ENCODE measurements at places on chromosomes 16 and 17.

DNA sequence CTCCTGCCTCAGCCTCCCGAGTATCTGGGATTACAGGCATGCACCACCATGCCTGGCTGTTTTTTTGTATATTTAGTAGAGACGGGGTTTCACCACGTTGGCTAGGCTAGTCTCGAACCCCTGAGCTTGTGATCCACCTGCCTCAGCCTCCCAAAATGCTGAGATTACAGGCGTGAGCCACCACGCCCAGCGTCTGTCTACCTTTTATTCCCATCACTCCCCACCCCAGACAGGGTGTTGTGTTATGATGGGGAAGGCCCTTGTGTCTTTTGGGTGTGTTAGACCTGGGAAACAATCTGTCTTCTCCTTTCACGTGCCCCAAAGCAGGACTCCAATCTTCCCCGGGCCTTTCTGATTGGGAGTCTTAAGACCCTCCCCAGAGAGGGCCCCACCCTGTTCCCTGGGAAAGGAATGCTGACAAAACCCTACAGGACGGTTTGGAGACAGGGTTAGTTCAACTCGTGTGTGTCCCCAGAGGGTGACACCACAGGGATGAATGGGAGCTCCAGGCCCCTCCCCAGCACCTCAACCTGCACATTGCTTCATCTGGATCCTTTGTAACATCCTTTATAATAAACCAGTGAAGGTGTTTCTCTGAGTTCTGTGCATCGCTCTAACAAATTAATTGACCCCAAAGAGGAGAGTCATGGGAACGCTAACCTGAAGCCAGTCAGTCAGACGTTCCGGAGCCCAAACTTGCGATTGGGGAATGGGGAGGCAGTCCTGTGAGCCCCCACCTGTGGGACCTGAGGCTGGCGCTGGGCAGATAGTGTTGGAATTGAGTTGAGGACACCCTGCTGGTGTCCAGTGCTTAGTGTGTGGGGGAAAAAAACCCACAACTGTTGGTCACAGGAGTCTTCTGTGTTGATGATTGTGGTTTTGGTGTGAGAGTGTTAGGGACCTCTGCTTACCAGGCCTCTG is 3.2 kb upstream of the ELOB start:
- H3K27ac ChIP-seq: no peak overlapping the region
- no peak for DNase-seq
- H3K4me3 ChIP-seq: no peak overlapping the region
- H3K4me1 ChIP-seq: peaks cover 20% of the 10 kb centered on the region

- H3K27me3 ChIP-seq: peaks cover 18% of the 10 kb centered on the region
- DNase-seq: no peak
- no peaks in the 10 kb centered on the region for H3K4me1 ChIP-seq
- no peak overlapping the region for H3K27ac ChIP-seq
- no peaks in the 10 kb centered on the region for H3K36me3 ChIP-seq
- no peak overlapping the region for H3K4me3 ChIP-seq
Observed at GRCh38 chr16:66911112-66911511, 7.6 kb downstream of the CDH16 start.

DNA sequence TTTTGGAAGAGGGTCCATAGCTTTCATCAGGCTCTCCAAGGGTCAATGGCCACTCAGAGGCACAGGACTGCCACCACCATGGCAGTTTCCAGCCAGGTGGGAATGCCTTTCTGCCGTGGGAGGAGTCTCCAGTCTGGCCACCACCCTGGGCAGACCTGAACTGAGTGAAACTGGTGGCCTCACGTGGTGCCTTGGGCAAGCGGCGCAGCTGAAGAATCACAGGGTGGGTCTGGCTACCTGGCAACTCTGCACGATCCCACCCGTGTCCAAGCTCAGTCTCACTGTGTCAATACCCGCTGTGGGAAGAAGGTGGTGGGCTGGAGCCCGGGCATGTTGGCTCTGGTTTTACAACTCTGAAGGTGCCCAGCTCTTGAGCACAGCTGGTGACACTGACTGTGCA is 31.8 kb downstream of the VAC14 start:
- no peak for DNase-seq
- peak overlapping the region; percentile 42 for H3K27ac ChIP-seq
- peaks cover 2% of the 10 kb centered on the region for H3K27me3 ChIP-seq
- peaks cover 17% of the 10 kb centered on the region for H3K36me3 ChIP-seq
- no peak overlapping the region for H3K4me3 ChIP-seq

DNA sequence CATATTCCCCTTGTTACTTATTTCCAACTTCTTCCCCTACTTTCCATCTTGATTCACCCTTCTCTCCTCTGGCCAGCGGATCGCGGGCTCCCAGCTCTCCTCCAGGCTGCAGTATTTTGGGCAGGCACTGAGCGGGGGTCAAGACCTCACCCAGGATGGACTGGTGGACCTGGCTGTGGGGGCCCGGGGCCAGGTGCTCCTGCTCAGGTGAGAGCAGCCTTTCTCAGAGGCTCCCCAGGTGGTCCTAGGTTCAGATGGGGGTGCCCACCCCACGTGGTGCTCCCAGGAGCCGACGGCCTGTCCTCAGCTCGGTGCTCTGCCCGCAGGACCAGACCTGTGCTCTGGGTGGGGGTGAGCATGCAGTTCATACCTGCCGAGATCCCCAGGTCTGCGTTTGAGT is 16.0 kb downstream of the ITGAX start:
- H3K27me3 ChIP-seq: peaks cover 47% of the 10 kb centered on the region
- no peak for DNase-seq
- no peaks in the 10 kb centered on the region for H3K4me1 ChIP-seq
- no peak overlapping the region for H3K27ac ChIP-seq
- H3K36me3 ChIP-seq: no peaks in the 10 kb centered on the region

DNA sequence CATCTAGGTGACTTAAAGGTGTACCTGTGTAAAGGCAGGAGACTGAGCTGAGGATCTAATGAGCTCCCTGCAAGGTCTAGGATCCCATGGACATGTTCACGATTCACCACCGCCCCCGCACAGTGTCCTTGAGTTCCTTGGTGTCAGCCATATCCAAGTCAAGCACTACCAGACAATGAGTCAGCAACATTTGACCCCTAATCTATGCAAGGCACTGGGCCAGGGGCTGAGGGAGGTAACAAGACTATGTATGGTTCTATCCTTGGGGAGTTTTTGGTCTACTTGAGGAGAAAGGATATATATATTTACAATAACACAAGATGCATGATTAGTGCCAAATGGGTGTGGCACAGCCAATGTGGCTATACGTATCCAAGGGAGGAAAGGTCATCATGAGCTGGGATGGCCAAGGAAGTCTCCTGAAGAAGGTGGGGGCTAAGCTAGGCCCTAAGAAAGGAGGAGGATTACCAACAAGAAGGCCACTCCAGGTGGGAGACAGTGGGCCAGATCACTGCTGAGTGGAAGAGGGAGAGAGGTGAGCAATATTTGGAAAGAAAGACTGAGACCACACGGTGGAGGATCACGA is 35.0 kb downstream of the ITGB3 start:
- DNase-seq: no peak
- peaks cover 10% of the 10 kb centered on the region for H3K36me3 ChIP-seq
- H3K27me3 ChIP-seq: peaks cover 2% of the 10 kb centered on the region
- no peak overlapping the region for H3K4me3 ChIP-seq
- H3K27ac ChIP-seq: no peak overlapping the region

DNA sequence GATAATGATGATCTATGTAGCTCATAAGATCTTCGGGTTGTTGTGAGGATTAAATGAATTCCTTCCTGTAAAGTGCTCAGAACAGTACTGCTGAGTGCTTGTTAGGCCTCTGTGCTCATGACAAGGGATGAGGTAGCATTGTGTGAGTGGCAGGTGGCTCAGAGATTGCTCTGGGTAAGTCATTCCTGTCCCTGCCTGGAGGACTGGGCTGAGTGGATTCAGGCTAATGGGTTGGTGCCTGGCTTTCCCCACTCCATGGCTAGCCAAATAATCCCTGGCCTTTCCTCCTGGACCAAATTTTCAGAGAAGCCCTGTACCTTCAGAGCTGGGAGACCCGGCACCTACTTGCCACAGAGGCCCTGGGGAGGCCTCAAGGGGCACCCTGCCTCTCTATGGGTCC is 1.3 kb upstream of the CCDC92B start:
- H3K36me3 ChIP-seq: no peaks in the 10 kb centered on the region
- no peaks in the 10 kb centered on the region for H3K4me1 ChIP-seq
- no peak for DNase-seq
- H3K27ac ChIP-seq: no peak overlapping the region

DNA sequence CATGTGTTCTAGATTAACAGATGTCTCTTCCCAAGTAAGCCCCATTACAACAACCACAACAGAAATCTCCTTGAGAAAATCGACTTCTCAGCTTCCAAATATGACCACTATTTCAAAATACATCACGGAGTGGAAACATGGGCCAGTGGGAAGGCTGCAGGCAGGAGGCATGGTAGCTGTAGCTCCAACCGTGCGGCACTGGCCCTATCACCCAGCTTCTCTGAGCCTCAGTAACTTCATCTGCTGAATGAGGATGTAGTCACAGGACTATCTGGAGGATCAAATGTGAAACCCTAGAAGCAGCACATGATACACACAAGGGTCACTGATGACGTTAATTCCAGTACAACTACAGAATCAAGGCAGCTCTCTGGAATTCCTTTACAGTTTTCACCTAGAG is 112.2 kb downstream of the VPS53 start:
- peak; percentile 71 for DNase-seq
- H3K27ac ChIP-seq: peak overlapping the region; percentile 93
- peak overlapping the region; percentile 63 for H3K4me3 ChIP-seq
- peaks cover 38% of the 10 kb centered on the region for H3K36me3 ChIP-seq

- H3K4me1 ChIP-seq: peaks cover 44% of the 10 kb centered on the region
- no peak for DNase-seq
- H3K4me3 ChIP-seq: peak overlapping the region; percentile 97
- peak overlapping the region; percentile 78 for H3K27ac ChIP-seq
- peaks cover 5% of the 10 kb centered on the region for H3K36me3 ChIP-seq
- H3K27me3 ChIP-seq: no peaks in the 10 kb centered on the region
Observed at GRCh38 chr17:16215965-16216316, 607 bp upstream of the NCOR1 start.

DNA sequence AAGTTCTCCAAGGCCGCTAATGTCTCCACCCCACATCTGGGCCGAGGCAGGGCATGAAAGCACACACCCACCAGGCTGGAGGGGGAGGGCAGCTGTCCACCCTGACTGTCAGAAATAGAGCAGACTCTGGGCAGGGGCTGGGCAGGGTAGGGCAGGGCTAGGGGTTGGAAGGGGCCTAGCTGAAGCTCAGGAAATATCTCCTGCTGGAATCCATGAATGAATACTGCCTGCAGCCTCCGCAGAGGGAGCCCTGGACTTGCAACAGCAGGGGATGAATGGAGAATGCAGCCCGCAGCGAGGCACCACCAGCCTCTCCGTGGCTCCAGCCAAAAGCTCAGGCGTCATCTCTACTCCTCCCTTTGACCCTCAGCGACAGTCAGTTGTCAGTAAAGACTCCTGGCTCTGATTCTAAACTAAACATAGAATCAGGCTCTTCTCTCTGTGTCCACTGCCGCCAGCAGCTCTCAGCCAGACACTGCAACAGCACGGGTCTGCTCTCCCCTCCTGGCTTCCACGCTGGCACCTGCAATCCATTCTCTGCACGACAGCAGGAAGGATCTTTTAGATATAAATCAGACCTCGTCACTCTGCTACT is 23.9 kb upstream of the NGFR start:
- H3K4me1 ChIP-seq: no peaks in the 10 kb centered on the region
- no peak for DNase-seq
- peaks cover 67% of the 10 kb centered on the region for H3K27me3 ChIP-seq
- H3K27ac ChIP-seq: no peak overlapping the region

DNA sequence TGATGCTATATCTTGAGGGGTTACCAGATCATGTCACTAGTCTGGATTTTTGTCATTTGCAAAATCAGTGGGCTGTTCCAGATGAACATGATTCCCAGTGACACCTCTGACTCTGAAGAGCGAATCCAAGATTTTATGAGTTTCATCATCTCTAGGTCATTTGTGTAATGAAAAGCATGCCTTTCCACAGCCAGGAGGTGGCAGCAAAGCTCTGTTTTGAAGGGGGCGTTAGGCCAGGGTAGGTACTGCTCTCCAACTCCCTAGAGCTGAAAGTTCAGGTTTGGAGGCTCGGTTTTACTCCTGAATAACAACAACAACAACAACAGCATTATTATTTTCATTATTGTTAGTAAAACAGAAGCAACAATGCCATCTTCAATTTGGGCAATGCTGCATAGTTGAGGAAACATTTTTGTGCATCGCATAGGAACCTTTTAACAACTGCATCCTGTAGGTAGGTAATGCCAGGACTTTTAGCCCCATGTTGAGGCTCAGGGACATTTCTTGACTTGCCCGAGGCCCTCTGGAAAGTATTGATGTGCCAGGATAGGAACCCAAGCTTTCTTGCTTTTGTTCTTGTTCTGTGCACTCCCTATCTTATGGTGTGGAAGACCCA is 77.0 kb downstream of the MYH13 start:
- H3K27ac ChIP-seq: no peak overlapping the region
- peak; percentile 60 for DNase-seq
- no peaks in the 10 kb centered on the region for H3K36me3 ChIP-seq
- H3K4me1 ChIP-seq: peaks cover 15% of the 10 kb centered on the region

- peaks cover 2% of the 10 kb centered on the region for H3K27me3 ChIP-seq
- H3K36me3 ChIP-seq: peaks cover 5% of the 10 kb centered on the region
- peak; percentile 78 for DNase-seq
- peak overlapping the region; percentile 61 for H3K4me3 ChIP-seq
Observed at GRCh38 chr17:63675607-63676546, 24.0 kb downstream of the LIMD2 start.

- peaks cover 21% of the 10 kb centered on the region for H3K4me1 ChIP-seq
- H3K27ac ChIP-seq: no peak overlapping the region
- DNase-seq: peak; percentile 21
- peaks cover 1% of the 10 kb centered on the region for H3K27me3 ChIP-seq
- peaks cover 4% of the 10 kb centered on the region for H3K36me3 ChIP-seq
Observed at GRCh38 chr16:9134739-9135138, 43.3 kb downstream of the HAPSTR1 start.

DNA sequence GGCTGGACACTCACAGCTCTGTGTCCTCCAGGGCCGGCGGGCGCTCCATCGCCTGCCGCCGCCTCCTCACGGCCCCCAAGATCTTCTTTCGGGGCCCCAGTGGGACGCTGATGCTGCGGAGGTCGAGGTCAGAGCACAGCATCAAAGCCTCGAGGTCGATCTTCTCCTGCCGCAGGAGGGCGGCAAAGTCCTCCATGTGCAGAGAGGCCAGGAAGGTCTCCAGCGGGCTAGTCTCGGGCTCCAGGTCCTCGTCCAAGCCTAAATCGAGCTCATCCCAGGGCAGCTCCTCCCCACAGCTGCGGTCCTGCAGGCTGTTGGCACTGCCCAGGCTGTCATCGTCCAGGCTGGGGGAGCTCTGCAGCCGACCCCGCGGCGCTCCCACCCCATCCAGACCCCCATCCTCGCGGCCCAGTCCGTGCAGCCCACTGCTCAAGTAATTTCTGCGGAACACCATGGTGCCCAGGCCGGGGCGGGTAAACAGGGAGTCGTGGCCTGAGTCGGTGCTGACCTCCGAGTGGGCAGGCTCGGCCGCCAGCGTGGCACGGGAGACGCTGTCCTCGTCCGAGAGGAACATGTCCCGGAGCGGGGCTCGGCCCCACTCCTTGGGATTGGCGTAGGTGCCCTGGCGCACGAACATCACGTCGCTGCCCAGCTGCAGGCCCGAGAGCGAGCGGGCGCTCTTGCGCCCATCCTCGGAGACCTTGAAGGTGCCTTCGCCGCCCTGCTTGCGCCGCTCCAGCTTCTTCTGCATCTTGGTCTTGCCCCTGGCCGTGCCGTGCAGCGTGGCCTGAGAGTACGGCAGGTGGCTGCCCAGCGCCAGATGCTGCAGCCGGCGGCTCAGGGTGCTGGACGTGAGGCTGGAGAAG is 3.4 kb downstream of the USH1G start:
- no peak overlapping the region for H3K27ac ChIP-seq
- peaks cover 22% of the 10 kb centered on the region for H3K27me3 ChIP-seq
- H3K4me1 ChIP-seq: no peaks in the 10 kb centered on the region
- no peaks in the 10 kb centered on the region for H3K36me3 ChIP-seq
- H3K4me3 ChIP-seq: no peak overlapping the region

All from HFFc6 (cell line).